Calu3 (cell line): ENCODE measurements at places on chromosomes 16 and 17. TPM values are rescaled to one million over a fixed set of nuclear protein-coding genes. Genes with fewer than 3 reads are reported as not detected.

ANKFN1 gene
- total RNA-seq: not detected in 2 replicates

DNA sequence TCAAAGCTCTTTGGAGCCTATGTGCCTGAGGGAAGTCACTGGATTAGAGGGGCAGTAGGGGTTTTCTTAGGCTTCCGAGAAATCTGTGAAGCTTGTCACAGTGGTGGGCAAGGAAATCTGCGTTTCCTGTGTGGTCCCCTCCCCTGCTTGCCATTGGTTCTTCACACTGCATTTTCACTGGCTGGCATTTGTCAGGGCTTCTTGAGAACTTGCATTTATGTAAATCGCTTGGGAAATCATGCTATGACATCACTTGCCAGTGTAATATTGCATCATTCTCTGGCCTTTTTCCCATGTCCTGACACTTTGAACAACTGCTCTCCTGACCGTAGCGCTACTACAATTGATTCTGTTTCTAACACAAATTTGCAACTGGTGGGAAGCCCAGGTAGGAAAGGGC lies 1.8 kb downstream of the CACNG3 start:
- no peak for DNase-seq

SMIM36 gene
- total RNA-seq: not detected in 2 replicates

DNA sequence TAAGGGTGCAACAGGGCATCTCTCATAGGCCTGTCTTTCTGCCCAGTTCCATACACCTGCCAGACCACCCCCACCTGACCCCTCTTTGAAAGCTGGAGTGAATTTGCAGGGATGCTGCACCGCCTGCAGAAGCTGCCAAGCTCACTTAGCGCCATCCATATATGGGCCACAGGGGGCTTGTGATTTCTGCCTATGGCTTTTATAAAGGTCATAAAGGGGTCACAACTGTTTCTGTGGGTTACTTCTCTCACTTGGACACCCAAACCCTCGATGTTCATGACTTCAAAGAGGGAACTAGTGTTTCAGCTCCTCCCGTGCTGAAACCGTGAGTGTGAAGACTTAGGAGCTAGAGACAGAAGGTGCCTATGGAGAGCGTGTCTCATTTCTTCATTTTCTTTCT lies 23.9 kb upstream of the MEAK7 start:
- no peak for DNase-seq

- DNase-seq: no peak
These were observed 99.0 kb upstream of the CDH5 start for GRCh38 chr16:66267292-66268014.

IRF8 gene
- total RNA-seq: 5.0 and 10.5 TPM in 2 replicates

GRCh38 chr17:79608624-79608959 lies 2.3 kb downstream of the RBFOX3 start:
- DNase-seq: no peak

KLHL10 gene
- not detected in 2 replicates for total RNA-seq

TEX19 gene
- total RNA-seq: not detected in 2 replicates

DNA sequence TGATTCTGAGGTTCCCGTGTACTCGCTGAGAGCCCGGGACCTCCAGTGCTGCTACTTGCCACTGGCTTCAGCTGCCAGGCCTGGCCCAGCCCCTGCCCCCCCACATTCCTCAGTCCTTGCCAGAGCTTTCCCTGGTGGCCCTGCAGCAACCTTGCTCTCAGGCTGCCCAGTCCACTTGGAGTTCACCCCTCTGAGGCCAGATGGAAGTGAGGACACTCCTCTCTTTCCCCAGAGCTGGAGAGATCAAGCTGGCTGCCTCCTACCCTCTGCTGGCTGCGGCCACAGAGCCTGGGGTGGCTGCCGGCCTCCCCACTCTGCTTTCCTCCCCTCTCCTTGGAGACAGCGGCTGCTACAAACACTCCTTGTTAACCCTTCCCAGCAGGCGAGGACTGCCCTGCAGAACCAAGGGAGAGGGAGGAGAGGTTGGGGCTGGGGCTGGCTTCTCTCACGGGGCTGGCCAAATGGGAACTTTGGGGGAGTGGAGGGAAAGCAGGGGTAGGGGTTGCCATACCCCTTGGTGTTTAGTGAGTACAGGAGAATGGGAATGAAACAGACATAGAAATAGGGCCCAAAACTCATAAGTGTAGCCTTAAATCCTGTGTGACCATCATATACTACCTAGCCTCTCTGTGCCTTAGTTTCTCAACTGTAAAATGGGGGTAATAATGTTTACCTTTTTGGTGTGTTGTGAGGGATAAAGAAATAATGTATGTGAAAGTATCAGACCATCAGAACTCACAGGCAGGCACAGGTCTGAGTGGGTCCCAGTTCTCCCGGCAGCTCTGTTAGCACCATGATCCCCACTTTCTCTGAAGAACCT lies at the start of gene GAS2L2:
Gene GAS2L2, minus strand, starts transcription at position 295 of the 820 bp plus-strand sequence. CDS start 389 bp downstream, outside the sequence.
- DNase-seq: peak; percentile 13

APOBR gene
- 0.14 TPM in 1 of 2 replicates, not detected in the other for total RNA-seq

C16orf89 gene
- total RNA-seq: not detected in 2 replicates

GRCh38 chr16:78297066-78297666 lies 197.7 kb downstream of the WWOX start:
- no peak for DNase-seq

- no peak for DNase-seq
These were observed 4.2 kb downstream of the RPS6KB1 start for GRCh38 chr17:59897090-59897489.

DNA sequence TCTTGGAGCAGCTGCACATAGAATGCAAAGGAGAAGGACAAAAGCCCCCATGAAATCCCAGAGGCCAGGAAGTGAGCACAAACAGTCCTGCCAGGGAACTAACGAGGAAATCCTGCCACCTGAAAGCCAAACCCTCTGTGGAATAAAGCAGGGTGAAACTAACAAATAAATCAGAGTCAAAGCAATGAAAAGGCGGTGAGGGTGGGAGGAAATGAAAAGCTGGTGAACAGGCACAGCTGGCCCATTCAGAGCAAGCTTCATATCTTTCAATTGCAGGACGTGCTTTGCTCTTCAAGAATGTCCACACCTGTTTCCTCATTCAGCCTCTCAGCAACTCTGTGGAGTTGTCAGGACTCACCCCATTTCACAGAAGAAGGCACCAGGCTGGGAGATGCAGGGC lies 108.1 kb downstream of the ABCC12 start:
- DNase-seq: no peak

AXIN2 gene
- 0.45 and 0.49 TPM in 2 replicates for total RNA-seq

RASD1 gene
- not detected in 2 replicates for total RNA-seq

DNA sequence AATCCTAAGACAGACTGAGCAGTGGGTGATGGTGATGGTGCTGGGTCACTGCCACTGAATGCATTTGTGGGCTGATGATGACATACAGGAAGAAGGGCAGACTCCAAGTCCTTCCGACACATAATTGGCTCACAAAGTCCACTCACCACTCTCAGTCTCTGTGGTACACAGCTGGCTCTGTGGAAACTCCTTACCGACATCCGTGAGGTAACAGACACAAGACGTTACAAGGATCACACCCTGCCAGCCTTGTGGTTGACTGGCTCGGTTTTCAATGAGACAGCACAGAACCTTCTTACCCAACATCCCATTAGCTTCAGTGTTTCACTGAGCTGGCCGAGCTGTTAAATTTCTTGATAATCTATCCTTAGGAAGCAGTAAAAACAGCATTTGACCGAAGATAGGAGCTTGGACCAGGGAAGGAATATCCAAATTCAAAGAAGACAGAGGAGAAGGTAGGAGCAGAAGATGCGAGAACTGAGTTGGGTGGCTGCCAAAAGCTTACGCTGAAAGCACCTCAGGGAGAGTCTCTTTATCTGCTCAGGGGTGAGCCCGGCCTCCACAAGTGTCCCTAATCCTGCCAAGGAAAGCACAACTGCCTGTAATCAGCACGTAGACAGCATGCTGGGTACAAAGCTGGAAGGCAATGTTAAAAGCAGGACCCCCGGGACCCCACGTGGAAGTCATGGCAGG lies 5.5 kb upstream of the MXRA7 start:
- no peak for DNase-seq

ITGAL gene
- not detected in 2 replicates for total RNA-seq

STAT3 gene
- 183 and 196 TPM in 2 replicates for total RNA-seq

GRCh38 chr17:9568004-9568403 lies 7.6 kb downstream of the STX8 start:
- DNase-seq: no peak

- peak; percentile 83 for DNase-seq
These were observed 645 bp upstream of the ELMO3 start for GRCh38 chr16:67198238-67198734.

TERB1 gene
- total RNA-seq: 0.29 and 0.59 TPM in 2 replicates

GRCh38 chr17:5665164-5665563 lies 80.9 kb upstream of the NLRP1 start:
- DNase-seq: no peak

WSB1 gene
- 60.7 and 79.7 TPM in 2 replicates for total RNA-seq

DNA sequence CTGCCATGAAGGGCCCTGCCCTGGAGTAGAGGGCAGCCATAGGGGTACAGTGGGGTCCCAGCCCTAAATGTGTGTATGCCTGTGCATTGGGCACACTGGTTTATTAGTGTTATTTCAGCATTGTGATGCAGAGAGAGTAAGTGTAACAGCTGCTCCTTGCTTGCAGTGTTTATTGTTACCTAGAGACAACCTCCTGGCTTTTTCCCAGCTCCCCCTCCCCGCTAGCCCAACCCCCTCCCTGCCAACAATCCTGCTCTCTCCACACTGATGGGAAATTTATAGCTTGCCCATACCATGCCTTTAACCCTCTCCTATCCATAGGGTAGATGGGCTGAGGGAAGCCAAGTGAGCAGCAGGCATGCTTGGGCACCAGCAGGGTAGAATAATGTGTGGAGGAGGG lies 51.3 kb downstream of the NEUROD2 start:
- DNase-seq: no peak

DNA sequence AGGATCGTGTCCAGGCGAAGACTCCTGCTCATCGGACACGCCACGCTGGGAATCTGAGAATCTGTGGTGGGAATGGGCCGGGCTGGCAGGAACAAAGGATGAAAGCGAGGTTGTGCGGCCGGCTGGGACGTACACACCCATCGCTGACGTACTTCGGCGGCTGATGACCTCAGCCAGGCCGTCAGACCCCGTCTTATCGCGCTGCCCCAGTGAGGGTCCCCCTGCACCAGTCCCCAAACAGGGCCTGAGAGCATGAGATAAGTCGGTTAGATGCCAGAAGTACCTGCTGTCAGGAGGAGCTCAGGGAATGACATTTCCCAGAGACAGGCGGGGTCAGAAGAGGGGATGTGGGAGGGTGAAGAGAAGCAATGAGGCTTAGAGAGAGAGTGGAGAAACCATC lies 16.0 kb upstream of the SP6 start:
- DNase-seq: no peak

- DNase-seq: no peak
These were observed 62.2 kb downstream of the CACNG5 start for GRCh38 chr17:66897141-66897540.

GPR179 gene
- total RNA-seq: 0.45 and 0.69 TPM in 2 replicates

- DNase-seq: no peak
These were observed 369.2 kb downstream of the CDH13 start for GRCh38 chr16:82995924-82996441.

- no peak for DNase-seq
These were observed 23.7 kb downstream of the TSPOAP1 start for GRCh38 chr17:58304750-58305486.

DNA sequence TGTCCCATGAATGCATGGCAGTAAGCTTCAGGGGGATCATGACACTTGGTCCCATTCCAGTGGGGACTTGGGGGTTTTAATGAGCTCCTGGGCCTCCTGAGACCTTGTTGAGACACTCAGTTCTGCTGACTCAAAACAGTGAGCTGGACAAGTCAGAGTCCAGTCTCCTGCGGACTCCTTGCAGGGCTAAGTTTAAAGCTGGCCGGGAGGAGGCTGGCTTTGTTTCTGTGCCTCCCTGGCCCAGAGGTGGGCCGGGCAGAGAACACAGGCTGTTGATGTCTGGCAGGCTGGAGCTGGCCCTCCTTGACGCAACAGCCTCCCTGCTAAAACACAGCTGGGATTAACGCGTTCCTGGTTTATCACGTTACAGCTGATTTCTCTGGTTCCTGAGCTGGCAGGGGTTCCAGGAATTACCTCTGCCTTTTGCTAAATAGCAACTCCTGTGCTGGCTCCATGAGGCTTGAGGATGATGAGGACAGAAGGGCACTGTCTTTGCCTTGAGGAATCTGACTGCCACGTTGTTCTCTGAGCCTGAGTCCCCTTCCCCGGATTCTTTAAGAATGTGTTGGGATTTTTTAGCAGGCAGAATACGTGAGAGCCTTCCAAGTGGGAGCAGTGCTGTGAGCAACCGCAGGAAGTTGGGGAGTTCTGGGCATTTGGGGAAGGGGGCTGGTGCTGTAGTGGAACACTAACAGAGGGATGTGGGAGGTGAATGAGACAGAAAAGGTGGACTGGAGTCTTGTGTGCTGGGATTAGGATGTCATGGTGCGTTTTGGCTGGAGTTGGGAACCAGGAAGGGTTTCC lies 2.0 kb downstream of the GPT2 start:
- DNase-seq: no peak

PMFBP1 gene
- total RNA-seq: 6.2 and 8.5 TPM in 2 replicates

GRCh38 chr16:79801646-79802045 lies 201.1 kb upstream of the MAF start:
- DNase-seq: no peak

DNA sequence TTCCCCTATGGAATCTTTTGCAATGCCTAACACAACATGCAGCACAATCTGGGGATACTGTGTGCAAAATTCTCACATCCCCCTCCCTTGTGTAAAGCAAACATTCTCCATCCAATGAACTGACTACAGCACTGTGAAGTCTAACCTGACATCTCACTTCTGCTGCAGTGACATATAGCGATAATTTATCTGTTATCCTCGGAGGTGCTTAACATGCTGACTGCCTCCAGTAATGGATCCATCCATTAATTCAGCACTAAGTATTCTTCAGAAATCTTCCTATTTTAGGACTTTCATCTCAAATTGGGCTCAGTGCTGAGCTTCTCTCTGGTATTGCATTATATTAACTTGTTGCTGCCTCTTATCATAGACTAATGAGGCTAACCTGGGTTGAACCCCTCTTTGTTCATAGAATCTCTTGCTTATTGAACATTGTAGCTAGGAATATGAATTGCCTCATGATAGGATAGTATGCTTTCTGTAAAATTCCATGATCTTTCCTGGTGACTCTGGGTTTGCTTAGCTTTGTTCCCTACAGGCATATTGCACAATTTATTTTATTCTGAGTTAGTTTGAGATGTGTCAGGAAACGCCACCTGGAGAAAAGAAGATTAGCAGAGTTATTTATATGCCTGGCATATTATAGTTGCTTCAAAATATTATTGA lies 187.9 kb downstream of the CNTNAP4 start:
- DNase-seq: no peak

DNA sequence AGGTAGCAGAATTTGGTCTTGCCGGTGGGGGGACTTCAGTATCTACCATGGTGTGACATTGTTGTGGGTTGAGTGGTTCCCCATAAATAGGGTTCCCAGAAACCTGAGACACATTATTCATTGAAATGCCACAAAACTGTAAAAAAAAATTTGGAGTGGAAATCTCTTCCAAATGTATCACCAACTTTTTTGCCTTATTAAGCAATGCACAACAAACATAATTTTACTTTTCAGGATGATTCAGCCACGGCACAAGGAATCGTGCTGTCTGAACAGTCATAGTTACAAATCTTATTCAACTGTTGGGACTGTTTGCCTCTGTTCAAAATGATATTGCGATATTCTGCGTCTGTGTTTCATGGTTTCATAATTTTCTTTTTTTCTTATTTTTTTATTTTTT lies 181.2 kb downstream of the NTN1 start:
- DNase-seq: no peak

PRSS36 gene
- total RNA-seq: 1.6 TPM in 2 replicates
